Left lung (tissue), 14 donors: ENCODE measurements at places on chromosomes 7 and 10. TPM values are rescaled to one million over a fixed set of nuclear protein-coding genes. Genes with fewer than 3 reads are reported as not detected.
A peak's percentile ranks its signal among the peaks of the same experiment; 100 is the strongest.

DNA sequence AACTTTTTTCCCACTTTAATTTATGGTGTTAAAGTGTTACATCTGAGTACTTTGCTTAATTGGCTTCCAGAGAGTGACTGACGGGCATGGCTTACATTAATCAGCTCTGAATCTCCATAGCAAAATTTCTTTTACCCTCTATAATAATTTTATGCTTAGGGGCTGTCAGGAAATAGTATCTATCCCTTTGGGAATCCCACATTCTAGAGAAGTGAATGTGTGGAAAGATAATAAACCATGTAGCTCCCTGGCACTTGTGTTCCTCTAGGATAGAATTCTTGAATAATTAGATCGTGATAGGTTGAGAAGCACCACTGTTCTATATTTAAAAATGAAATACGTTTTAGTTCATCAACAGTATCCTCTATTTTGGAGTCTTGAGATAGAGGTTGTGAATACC, 89.6 kb downstream of the DNAJB9 start:
- H3K4me3 ChIP-seq = no peak overlapping the region
- no peaks in the 10 kb centered on the region for H3K27me3 ChIP-seq
- no peaks in the 10 kb centered on the region for H3K36me3 ChIP-seq
- H3K27ac ChIP-seq = no peak overlapping the region
- DNase-seq = no peak
- no peaks in the 10 kb centered on the region for H3K4me1 ChIP-seq

DNA sequence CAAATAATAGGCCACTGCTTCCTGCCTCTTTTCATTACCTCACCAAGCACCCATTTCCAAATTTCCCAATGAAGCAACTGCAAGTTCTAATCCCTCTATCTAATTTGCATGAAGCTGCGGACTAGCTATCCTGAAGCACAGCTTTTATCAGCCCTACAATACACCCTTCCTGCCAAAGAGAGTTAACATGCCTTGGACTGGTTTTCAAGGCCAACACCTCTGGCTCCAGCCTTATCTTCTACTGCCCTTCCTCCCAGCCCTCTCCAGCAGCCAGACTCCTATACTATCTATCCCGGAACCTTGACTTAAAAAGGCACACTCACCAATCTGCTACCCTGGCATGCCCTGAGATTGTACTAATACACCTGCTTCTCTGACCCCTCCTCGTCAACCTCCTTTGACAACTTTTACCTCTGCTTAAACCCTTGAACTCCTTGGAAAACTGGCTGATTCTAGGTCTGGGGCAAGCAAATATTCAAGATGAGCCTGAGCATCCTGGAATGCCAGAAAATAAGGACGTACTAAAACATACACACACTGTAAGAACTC, 73.4 kb downstream of the SGMS1 start:
- no peaks in the 10 kb centered on the region for H3K27me3 ChIP-seq
- H3K4me3 ChIP-seq = no peak overlapping the region
- H3K4me1 ChIP-seq = peaks cover 12% of the 10 kb centered on the region

- H3K27ac ChIP-seq = no peak overlapping the region
- H3K4me3 ChIP-seq = no peak overlapping the region
- no peaks in the 10 kb centered on the region for H3K4me1 ChIP-seq
- no peaks in the 10 kb centered on the region for H3K36me3 ChIP-seq
Measured at GRCh38 chr7:98054585-98054984, 52.1 kb upstream of the LMTK2 start.

Gene STEAP1
- total RNA-seq = 17.5 TPM

Gene ZNF467
- total RNA-seq = 20.8 TPM

DNA sequence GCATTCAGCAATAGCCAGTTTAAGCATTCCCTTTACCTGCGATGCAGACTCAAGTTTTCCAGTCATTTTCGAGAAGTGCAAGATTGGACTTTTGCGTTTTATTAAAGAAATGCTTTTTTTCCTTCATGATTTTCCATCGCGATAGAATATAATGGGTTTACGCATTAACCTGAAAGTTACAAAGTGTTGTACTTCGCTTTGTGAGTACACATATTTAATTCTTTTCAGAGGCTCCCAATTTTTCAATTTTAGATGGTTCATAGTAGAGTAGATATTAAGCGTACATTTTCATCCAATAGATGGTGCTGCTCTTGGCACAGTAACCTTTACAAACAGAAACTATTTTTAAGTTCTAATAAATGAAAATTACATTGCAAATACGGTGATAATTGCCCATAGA, 1.3 kb downstream of the PTPRZ1 start:
- no peak for DNase-seq
- no peaks in the 10 kb centered on the region for H3K4me1 ChIP-seq
- no peak overlapping the region for H3K27ac ChIP-seq
- H3K4me3 ChIP-seq = peak overlapping the region; percentile 35
- H3K27me3 ChIP-seq = peaks cover 28% of the 10 kb centered on the region
- no peaks in the 10 kb centered on the region for H3K36me3 ChIP-seq

Gene OR13A1
- not detected for total RNA-seq

Gene FIGNL1
- 12.0 TPM for total RNA-seq

Gene CTNNA3
- not detected for total RNA-seq

Gene GPR37
- 2.0 TPM for total RNA-seq

DNA sequence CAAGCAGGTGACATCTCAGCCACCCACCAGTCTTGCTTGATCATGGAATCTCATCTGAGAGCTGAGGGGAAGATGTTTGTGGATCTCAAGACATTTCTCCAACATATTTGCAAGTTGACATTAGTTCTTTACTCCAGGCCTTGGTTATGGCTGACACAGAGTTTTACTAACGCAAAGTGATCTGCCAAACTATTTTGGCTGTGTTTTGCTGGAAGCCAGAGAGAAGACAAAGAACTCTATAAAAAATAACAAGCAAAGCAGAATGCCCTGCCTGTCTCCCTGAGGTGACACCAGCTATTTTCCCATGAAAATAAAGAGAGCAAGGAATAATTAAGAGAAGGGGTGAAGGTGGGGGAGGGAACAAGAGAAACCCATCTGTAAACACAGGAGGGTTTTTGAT, 286.4 kb downstream of the WDR11 start:
- no peak overlapping the region for H3K27ac ChIP-seq
- no peak overlapping the region for H3K4me3 ChIP-seq
- H3K4me1 ChIP-seq = no peaks in the 10 kb centered on the region
- DNase-seq = no peak
- no peaks in the 10 kb centered on the region for H3K27me3 ChIP-seq
- no peaks in the 10 kb centered on the region for H3K36me3 ChIP-seq

- no peak for DNase-seq
- no peaks in the 10 kb centered on the region for H3K36me3 ChIP-seq
- no peak overlapping the region for H3K27ac ChIP-seq
- H3K4me1 ChIP-seq = peaks cover 14% of the 10 kb centered on the region
- H3K4me3 ChIP-seq = no peak overlapping the region
Measured at GRCh38 chr7:77823787-77824186, 25.2 kb downstream of the PHTF2 start.

DNA sequence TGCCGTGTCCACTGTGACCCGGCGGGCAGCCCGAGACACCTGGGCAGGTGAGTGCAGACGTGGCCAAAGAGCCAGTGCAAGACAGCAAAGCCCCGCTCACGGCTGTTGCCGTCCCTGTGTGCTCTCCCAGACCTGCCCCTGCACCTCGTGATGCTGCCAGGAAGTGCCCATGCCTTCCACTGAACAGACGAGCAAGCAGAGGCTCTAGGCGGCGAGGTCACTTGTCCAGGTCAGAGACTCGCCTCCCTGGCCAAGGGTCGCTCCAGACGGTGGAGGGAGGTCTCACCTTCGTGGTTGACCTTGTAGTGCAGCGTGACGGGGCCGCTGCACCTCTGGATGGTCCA, 78.2 kb upstream of the GNA12 start:
- H3K36me3 ChIP-seq = no peaks in the 10 kb centered on the region
- no peak overlapping the region for H3K27ac ChIP-seq
- no peaks in the 10 kb centered on the region for H3K4me1 ChIP-seq
- no peaks in the 10 kb centered on the region for H3K27me3 ChIP-seq
- no peak overlapping the region for H3K4me3 ChIP-seq

DNA sequence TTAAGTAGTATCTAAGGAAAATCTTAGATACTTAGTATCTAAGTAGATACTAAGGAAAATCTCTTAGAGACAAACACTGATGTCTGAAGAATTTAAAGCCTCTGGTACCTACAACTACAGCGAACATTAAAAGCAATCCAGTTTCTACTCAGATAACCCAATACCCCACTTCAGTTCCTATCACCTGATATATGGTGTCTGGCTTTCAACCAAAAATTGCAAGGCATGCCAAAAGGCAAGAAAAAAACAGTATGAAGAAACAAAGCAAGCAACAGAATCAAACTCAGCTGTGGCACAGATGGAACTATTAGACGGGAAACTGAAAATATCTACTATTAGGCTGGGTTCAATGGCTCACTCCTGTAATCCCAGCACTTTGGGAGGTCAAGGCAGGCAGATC, 31.1 kb downstream of the ARHGAP12 start:
- H3K4me1 ChIP-seq = no peaks in the 10 kb centered on the region
- no peak overlapping the region for H3K4me3 ChIP-seq
- no peak for DNase-seq
- H3K27ac ChIP-seq = no peak overlapping the region

DNA sequence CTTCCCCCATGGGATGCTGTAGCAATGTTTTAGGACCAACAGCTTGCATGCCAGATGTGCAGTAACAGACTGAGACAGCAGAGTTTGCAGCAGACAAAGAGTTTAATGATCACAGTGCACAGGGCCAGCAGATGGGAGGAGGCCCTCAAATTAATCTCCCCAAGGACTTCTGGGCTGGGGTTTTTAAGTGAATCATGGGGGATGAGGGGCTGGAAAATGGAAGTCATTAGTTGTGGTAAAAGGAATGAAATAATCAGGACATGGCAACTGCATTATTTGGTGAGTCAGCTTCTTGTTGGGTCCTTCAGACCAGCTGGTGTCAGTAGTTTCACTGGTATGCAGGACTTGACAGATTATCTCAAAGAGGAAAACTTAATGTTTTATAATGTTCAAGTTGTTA, 12.6 kb upstream of the NRBF2 start:
- DNase-seq = peak; percentile 33
- peaks cover 5% of the 10 kb centered on the region for H3K4me1 ChIP-seq
- no peaks in the 10 kb centered on the region for H3K36me3 ChIP-seq
- no peaks in the 10 kb centered on the region for H3K27me3 ChIP-seq
- H3K27ac ChIP-seq = peak overlapping the region; percentile 39

DNA sequence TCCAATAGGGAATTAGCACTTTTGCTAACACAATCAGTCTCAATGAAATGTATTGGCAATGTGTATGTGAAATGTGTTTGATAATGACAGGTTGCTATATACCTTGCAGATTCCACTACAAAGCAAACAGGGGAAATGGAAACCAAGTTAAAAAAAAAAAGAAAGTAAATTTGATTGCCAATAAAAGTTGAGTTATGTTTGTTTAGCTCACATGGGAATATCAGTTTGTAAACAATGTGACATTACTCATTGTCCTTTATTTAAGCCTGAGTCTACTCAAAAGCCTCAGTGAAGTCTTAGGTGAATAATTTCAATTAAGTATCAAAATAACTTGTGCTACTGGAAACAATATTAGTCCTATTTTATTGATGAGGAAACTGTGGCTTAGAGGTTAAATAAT, 285.2 kb downstream of the CACNA2D1 start:
- DNase-seq = no peak
- H3K27ac ChIP-seq = no peak overlapping the region
- no peaks in the 10 kb centered on the region for H3K36me3 ChIP-seq

DNA sequence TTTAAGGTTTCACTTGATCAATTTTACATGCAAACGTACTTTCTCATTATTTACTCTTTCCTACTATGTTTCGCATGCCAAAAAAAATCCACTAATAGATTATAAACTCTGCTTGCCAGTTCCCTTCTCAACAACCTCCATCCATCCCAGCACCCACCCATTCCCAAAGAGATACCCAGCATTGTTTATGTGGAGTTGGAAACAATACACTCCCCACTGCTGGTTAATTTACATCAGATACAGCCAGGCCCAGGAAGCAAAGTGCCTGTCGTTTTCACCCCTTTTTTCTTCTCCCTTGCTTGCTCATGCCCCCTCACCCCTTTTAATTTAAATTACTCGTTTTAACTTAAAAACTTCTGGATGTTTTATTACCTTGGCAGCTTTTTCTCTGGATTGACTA, 59.9 kb downstream of the HIBADH start:
- H3K4me3 ChIP-seq = no peak overlapping the region
- DNase-seq = no peak
- H3K27ac ChIP-seq = no peak overlapping the region

Gene GIMAP8
- 17.1 TPM for total RNA-seq

DNA sequence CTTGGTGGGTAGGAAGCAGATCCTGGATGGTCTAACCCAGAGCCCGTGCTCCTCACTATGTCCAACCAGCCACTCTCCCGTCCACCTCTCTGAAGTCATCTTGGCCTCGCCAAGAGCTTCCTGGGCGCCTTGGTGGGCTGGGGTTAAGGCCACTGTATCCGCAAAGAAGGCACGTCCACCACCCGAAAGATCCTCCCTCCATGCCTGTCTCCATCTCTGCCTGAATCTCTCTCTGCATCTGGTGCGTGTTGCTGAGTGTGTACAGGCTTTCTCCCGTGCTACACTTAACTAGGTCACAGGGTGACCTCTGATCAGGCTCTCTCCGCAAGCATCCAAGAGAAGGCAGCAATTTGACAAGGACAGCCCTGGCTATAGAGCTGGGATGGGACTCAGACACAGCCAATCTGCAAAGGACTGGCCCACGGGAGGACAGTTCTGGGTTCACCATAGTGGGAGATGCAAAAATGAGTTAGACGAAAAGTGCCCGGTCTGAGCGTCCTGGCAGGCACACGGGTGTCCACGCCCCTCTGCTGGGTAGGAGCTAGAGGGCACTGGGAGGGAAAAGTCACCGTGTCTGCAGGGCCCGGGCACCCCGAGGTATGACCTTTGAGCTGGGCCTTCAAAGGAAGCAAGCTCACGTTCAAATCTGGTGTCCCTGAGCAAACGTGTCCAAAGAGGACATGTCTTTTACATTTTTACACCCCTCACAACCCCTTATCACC, 9.4 kb upstream of the RFC2 start:
- no peaks in the 10 kb centered on the region for H3K36me3 ChIP-seq
- no peak overlapping the region for H3K4me3 ChIP-seq
- H3K27me3 ChIP-seq = no peaks in the 10 kb centered on the region
- no peak for DNase-seq
- no peak overlapping the region for H3K27ac ChIP-seq
- H3K4me1 ChIP-seq = no peaks in the 10 kb centered on the region

DNA sequence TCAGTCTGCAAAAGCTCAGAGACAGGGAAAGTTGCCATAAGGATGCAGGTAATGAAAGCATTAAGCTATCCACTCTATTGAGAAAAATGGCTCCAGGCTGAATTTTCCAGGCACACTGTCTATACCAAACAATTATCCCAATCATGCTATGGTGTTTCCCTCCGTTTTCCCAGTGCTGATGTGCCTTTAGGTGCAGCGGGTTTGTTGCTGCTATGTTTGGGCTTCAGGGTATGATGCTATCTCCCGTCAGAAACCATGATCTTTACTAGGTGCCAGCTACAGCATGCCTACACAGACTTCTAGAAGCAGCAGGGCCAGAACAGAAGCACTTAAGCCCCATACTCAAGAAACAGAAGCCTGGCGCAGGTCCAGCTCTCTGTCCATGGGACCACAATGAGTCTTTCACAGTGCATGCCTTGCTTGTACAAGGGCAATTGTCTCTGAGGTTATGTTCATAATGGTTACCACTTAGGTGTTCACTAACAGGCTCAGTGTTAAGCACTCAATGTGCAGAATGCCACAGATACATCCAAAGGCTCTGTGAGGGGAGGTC, 19.4 kb downstream of the STEAP1B start:
- H3K27ac ChIP-seq = no peak overlapping the region
- peaks cover 3% of the 10 kb centered on the region for H3K4me1 ChIP-seq
- no peaks in the 10 kb centered on the region for H3K36me3 ChIP-seq
- H3K4me3 ChIP-seq = no peak overlapping the region
- DNase-seq = no peak
